Right ventricle myocardium superior (tissue), 1 donor: ENCODE measurements at places on chromosomes 2 and 18. TPM values are rescaled to one million over a fixed set of nuclear protein-coding genes. Genes with fewer than 3 reads are reported as not detected.
A peak's percentile ranks its signal among the peaks of the same experiment; 100 is the strongest.

DNA sequence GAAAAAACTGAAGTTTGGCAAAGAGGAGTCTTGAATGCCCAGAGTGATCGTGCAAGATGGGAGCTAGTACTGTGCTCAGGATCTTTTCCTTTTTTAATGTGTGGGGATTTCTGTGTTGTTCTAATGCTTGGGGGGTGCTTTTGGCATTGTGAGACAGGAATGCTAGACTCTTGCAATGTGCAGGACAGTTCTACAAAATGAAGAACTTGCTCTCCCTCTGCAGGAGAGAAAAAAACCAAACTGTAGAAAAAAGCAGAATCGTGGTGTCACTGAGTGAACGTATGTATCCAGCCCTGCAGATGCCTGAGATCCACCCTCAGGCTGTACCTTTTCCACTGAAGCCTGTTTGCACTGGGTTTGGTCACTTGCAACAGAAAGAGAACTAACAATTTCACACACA, 12.1 kb upstream of the TTC39C start:
- DNase-seq, result no peak

DNA sequence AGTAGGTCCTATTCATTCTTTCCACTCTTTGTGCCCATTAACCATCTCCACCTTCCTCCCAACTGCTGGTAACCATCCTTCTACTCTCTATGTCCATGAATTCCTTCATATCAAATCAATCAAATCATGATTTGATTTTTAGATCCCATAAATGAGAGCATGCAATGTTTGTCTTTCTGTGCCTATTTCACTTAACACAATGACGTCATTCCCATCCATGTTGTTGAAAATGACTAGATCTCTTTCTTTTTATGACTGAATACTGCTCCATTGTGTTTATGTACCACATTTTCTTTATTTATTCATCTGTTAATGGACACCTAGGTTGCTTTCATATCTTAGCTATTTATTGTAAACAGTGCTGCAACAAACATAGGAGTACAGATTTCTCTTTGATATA, 827.3 kb upstream of the NRXN1 start:
- no peak for DNase-seq

- no peak for DNase-seq
Observed at GRCh38 chr2:203898657-203899056, 31.1 kb downstream of the CTLA4 start.

DNA sequence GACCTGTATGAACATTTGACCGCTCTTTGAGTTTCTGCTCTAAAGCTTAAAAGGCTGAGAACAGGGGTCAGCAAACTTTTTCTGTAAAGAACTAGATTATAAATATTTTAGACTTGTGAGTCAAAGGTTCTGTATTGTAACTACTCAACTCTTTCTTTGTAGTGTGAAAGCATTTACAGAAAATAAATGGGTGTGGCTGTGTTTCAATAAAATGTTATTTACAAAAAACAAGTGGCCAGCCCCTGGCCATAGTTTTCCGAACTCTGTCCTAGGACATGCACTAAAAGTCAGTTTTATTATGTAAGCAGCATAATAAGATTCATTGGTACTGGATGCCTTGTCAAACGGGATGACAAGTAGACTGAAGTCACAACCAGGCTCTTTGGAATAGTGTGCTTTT, 434.9 kb downstream of the ZEB2 start:
- no peak for DNase-seq

DNA sequence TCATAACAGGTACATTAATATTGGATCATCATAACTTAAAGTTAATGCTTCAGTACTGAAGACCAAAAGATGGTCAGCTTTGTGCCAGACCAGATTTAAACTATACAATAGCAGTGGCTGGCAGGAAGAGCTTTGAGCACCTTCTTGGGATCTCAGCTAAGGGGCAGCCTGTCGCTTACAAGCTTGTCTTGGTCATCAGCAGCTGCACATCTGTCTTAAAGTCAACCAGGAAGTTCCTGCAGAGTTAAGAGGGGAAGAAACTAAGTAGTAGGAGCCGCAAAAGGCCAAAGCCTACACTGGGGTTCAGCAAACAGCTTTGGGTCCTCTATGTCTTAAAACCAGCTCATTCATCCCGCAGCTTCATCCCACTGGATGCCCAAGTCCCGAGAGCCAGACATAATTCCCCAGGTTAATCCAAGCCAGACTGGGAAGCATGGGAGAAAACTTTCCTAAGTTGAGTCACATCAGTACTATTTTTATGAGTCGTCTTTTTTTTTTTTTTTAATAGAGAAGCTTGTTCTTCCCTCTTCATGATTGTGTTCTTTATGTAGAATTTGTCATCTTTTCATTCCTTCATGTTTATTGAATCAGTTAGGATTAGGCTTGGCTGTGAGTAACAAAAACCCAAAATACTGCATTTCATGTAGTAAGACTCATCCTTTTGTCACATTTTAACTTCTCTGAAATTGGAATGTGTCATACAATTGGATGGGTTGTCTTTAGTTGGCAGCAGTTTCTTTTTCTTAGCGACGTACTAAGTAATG, 59.3 kb downstream of the SERTAD2 start:
- DNase-seq, result no peak

DNA sequence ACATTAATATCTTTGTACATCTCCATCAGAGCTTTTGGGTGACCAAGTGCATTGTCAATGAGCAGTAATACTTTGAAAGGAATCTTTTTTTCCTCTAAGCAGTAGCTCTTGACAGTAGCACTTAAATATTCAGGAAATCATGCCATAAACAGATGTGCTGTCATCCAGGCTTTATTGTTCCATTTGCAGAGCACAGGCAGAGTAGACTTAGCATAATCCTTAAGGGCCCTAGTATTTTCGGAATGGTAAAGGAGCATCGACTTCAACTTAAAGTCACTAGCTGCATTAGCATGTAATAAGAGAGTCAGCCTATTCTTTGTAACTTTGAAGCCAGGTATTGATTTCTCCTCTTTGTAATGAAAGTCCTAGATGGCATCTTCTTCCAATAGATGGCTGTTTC, 121.8 kb upstream of the CWC22 start:
- no peak for DNase-seq

DNA sequence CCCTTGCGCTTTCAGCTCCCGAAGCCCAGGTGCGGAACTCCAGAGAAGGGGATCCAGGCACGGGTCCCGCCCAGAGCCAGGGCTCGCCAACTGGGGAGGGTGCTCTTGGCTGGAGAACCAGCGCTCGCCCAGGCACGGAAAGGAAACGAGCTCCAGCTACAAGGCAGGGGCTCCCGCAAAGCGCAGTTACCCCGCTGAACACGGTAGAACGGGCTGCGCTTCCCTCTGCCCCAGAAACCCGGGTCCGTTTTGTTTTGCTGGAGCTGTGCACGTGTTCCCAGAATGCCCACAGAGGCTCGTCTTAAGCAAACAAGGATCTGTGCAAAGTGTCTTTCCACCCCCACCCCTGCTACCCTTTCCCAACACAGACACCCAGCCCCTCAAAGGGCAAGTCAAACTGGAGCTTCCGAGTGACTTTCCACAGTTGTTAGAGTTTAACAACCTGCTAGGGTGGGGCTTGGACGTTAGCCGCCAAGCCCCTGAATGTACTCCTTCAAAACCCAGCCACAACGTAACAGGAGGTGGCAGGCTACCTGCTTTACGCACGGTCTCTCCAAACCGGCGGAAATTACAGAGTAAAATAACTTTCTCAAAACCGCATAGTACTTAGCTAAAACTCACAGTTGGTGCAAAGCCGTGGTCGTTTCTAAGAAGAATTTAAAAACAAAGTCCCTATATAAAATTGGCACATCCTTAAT, 775 bp downstream of the RNF125 start:
- peak; percentile 62 for DNase-seq

- DNase-seq, result no peak
Observed at GRCh38 chr2:158993030-158993429, 24.6 kb downstream of the TANC1 start.

DNA sequence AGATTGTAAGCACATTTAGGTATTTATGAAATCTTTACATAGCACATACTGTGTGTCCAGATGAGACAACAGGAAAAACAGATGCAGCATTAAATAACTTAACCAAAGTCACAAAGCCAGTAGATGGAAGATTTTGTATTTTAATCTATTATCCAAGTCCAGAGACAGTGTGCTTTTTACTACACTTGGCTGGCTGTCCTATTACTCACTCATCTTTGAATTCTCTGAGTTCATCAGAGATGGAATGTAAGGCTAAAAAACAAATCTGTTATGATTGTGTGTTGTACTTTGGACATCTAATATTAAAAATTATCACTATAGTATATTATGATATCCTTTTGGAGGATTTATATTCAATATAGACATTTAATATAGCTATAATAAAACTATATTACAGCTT, 1189.4 kb downstream of the DSC3 start:
- no peak for DNase-seq

SCN7A gene
- 27.7 TPM for total RNA-seq

DNA sequence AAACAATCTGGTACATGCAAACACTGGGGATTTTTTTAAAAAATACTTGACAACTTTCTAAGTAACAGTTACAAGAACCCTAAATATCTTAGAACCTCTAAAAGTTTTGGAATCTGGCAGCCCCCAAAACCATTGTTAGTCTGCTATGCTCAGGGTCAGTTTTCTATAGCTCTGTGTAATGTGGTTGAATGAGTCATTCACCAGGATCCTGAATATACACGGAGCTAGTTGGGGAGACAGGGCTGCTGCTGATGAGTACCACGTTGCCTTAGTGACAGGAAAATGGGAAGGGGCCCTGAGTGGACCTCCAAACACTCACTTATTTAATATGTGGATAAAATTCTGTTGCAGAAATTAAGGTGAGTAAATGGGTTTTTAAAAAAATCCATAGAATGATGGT, 36.9 kb upstream of the TANC1 start:
- no peak for DNase-seq

CELF4 gene
- 0.19 TPM for total RNA-seq

DNA sequence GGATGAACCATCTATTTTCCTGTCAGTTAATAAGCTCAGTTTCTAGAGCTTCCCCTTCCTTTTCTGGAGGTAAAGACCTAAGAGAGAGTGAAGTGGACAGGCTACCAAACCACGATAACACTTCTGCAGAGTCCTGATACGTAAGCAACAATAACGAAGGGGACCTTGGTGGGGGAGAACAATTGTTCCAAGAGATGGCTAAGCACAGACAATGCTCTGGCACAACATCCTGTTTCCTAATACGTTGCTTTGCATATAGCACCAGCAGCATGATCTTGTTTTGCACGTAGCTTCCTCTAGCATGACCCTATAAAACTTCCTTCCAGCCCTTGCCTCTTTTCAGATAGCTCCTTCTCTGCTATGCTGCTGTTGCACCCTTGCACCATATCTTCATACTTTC, 247.3 kb downstream of the RAD51AP2 start:
- no peak for DNase-seq

DNA sequence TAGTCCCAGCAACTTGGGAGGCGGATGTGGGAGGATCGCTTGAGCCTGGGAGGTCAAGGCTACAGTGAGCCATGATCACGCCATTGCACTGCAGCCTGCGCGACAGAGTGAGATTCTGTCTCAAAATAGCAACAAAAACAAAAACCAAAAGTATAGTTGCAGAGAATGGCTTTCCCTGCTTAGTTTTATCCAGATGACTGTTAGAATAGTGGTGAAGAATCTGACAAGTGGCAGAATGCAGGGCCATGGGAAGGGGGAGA, 53.8 kb downstream of the NEDD4L start:
- no peak for DNase-seq

SULT1C4 gene
- 2.7 TPM for total RNA-seq

DNA sequence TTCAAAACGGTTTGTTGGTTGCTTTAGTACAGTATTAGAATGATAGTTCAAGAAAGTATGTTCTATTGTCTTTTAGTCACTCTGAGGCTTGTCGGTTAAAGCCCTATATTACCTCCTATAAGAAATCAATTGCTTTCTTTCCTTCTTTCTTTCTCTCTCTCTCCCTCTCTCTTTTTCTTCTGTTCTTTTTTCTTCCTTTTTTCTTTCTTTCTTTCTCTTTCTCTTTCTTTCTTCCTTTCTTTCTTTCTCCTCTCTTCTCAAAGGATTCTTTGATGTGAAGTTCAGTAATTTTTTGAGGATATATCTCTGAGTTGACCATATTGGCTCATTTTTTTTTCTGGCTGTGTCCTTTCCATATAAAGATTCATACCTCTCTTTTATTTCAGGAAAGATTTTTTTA, 249.4 kb downstream of the SRBD1 start:
- no peak for DNase-seq

DNA sequence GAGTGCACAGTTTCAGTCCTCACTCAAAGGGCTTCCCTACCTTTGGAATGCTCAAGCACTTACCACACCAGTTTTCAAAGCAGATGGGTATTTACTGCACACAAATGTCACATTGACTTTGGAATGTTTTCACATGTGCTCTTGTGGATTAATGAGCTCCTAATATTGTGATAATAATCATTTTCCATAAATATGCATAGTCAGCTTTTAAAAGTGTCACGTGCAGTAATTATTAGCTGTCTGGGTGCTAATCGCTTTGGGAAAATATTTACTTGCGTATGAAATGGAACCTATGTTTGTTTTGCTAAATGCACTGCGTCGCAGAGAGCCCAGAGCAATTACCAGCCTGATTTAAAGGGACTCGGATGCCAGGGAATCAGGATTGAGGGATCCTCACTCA, 229.3 kb downstream of the SMAD2 start:
- no peak for DNase-seq

DNA sequence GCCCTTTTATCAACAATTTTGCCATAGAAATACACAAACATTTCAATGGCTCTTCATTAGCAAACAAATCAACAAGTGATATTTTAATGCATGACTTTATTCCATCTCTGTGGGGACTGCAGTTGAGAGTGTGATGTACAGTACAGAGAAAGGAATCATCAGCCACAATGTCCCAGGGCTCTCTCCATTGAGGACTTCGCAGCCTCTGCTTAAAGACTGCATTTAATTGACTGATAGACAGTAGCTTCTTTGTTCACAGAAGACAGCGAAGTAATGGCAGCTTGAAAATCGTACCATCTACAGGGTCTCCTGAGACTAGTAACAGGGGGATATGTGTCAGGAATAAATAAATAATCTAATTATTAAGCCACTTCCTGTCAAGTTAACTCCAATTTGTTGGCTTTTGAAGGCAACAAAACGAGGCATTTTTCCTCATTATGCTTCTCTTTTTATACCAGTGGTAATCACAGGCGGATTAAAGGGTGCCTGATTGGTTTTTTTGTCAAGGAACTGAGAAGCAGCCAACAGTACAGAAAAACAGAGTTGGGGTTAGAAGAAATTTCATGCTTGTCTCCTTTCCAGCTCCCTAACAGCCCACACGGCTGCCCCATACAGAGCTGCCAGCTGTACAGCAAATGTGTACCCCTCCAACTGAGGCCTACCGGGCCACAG, 164.3 kb downstream of the ZNF521 start:
- DNase-seq, result no peak

LAPTM4A gene
- total RNA-seq, result 217 TPM

MC5R gene
- total RNA-seq, result not detected

ZNF514 gene
- 14.7 TPM for total RNA-seq

TTN gene
- total RNA-seq, result 3,113 TPM

DNA sequence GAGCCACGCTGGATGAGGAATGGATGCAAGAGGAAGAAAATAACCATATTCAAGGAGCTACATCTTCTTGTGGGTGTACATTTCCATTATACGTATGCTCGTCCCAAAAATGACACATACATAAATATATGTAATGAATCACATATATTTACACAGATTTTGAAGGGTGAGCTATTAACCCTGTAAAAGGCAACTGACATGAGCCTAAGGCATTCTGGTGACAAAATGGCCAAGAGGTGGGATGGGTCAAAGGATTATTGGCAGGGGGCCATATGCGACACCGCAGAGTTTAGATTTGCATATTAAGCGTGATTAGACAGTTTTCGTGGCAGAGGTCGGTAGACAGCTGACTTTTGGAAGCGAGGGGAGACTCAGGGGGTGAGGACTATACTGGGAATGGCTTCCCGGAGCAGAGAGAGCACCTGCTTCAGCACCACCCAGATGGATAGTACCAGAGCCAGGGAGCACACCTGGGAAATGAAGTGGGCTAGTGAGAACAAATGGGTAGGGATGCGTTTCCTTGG, 431 bp upstream of the CNRIP1 start:
- no peak for DNase-seq
